HTR-8/SVneo (cell line): ENCODE measurements at places on chromosomes 3 and 15.

- peak; percentile 78 for DNase-seq
Measured at GRCh38 chr15:88913017-88913849, at the start of gene MFGE8. TSS of gene MFGE8 (minus strand) at chr15:88913379. CDS start at chr15:88913319, 60 bp downstream.

DNA sequence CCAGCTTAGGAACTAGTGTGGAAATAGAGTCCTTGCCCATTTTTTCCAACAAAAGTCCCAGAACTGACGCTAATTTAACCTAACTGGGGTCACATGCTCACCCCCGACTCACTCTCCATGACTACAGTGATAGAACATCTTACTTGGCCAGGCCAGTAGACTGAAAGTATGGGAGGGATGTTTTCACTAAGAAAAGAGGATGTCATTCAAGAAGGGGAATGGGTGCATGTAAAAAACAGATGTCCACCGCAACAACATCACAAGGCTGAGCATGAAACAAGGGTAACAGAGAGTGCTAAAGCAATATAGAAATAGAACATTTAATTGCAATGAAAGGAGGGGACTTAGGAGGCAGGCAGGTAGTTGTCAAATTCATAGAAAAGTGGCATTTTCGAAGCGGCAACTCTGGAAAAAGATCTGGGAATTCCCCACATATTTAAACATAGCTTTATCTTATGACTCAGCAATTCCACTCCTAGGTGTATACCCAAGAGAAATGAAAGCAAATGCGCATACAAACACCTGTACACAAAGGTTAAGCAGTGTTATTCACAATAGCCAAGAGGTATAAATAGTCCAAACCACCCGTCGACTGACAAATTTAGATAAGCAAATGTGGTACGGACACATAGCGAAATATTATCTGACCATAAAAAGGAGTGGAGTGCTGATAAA lies 41.1 kb upstream of the UBE2E2 start:
- no peak for DNase-seq

DNA sequence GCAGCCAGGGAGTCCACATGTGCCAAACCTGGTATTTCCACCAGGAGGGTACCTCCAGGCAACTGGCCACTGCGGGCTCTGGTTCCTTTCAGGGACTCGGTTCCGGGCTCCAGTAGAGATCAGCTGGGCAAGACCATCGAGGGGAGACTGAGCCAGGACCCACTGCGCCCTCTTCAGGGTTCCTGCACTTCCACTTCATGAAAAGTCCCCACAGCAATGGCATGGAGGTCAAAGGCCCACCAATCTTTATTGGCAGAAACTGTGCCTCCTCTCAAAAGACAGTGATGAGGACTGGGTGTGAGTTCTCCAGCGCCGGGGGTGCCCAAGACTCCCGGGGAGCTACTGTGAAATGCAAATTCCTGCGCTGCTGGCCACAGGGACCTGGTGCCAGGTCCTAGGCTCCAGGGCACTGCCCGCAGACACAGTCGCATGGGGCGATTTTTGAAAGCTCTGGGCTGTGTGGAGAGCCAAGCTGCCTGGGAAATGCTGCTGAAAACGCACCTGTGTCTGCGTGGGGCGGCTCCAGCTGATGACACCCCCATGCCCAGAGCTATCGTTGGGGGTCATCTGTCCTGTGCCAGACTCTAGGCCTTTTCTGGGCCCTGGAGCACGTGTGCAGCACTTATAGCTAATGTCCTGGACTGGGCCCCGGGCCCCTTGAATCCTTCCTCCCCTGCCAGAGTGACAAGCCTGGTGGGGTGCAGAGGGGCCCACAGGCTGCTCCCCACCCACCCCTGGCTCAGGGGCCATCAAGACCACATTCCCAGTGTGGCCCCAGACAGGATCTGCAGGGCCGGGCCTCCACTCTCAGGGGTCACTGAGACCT lies 144.0 kb downstream of the NSMCE3 start:
- no peak for DNase-seq

DNA sequence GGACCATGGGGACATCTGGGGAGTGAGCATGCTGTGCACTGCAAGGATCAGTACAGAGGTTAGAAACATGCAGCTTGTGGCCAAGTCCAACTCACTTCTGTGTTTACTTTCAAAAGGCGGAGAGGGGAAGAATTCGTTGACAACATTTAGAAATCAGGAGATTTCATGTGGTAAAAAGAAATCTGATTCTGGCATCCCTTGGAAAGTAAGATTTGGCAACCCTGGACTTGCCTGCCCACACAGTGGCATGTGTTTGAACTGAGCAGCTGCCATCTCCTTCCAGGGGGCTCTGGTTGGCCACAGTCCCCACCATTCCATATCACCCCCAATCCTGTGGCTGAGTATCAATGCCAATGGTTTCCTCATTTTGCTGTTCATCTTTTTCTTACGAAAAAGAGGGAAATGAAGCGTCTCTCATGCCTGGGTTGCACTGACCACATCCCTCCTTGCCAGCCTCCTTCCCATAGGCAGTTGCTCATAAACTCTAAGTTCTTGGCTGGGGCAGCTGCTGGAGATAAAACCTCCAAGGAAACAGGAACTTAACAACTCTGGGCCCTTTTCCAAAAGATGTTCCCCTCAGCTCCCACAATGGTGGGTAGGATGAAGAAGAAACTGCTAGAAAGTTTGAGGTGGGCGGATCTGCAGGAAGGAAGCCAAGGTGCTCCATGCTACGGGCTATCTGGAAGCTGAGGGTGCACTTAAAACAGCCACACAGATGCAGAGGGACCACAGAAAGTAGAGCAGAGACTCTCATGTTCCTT lies 29.2 kb downstream of the SLC6A11 start:
- no peak for DNase-seq

DNA sequence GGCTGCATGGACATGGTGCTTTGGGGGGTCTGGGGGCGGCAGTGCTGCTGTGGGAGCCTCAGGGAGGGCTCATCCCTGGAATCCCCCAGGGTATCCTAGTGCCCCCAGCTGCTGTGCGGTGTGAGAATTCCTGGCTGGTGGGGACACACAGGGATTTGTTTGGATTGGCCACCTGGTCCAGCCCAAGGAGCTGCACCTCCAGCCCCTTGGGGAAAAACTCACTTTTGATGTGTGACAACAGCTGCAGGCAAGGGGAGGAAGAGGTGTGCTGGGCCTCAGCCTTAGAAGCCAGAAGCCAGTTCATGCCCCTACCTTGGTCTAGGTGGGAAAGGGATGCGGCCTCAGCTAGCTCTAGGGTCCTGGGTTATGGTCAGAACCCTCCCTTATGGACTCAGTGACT lies 8.4 kb upstream of the COMMD4 start:
- no peak for DNase-seq

DNA sequence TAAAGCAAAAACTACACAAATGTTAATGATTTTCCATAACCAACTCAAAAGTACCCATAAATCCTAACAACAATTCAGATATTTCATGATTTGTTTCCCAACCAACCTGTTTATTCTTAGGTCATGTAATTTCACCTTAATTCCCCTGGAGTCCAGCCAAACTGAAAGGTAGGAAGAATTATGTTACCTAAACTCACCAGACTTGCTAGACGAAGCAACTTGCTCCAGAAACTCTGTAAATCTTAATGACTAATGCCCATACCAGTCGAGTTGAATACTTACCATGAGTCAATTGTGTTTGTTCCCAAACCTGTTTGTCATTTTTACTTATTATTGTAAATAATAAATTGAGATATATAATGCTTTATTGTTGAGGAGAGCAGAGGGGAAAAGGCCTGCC lies 1030.0 kb downstream of the TBL1XR1 start:
- no peak for DNase-seq
